ENCODE measurements at places on chromosomes 7 and 10.

DNA sequence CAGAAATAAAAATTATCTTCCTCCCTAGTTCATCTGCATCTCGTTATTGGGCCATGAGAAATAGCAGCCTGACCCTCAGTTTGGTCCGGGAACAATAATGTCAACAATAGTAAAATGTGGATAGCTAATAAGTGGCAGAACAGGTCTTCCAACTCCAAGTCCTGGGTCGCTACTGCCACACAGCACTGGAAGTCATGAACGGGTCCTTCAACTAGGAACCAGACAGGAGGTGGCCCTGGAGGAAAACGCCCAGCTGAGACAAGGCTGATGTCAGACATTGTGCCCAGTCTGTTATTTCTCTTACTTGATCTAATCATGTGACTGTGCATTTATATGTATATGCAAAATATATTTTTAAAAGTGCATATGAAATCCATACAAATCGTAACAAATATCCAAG, 51.8 kb downstream of the PYROXD2 start:
- DNase-seq, result no peak

DNA sequence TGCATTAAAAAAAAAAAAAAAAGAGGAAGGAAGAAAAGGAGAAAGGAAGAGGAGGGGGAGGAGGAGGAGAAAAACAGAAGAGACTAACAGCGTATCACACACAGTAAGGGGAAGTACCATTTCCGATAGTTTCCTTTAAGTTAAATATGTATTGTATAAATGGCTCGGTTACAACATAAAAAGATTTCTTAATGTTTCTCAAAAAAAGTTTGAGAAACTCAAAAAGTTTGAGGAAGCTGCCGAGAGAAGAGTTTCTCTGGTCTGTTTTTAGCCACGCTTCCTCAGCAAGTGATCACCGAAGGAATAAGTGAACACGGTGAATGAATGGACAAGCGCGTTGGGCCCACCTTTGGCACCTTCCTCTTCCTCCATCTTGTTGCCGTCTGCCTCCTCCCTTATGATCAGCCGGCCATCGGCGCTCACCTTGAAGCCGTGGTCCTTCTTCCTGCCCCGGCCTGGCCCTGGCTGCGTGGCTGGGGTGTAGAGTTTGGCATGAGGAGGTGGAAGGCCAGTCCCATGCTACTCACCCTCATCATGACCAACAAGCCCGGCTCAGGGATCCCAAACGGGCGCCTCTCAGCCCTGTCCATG, 31.3 kb upstream of the FRAT2 start:
- no peak for DNase-seq

- DNase-seq, result no peak
Measured at GRCh38 chr7:95440394-95441038, 5.7 kb upstream of the PON2 start.

DNA sequence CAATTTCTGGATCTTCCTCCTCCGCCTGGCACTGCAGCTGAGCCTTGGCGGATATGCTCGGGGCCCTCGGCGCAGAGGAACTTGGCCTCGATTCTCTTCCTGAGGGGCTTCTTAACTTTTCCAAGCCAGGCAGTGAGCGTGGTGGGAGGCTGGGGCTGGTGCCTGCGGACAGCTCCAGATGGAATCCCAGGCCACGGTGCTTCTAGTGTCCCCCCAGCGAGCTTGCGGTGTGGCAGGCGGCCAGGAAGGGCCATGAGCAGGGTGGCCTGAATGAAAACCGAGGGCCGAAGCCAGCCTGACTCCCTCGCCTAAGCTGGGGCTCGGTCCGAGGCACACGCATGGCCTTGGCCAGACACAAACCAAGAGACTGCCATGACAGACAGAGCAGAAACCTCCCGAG, 31.3 kb downstream of the RCC1L start:
- DNase-seq, result no peak

- no peak for DNase-seq
Measured at GRCh38 chr10:77182803-77183202, 454.8 kb downstream of the KCNMA1 start.

- no peak for DNase-seq
Measured at GRCh38 chr10:4763513-4763912, 62.5 kb upstream of the AKR1E2 start.

DNA sequence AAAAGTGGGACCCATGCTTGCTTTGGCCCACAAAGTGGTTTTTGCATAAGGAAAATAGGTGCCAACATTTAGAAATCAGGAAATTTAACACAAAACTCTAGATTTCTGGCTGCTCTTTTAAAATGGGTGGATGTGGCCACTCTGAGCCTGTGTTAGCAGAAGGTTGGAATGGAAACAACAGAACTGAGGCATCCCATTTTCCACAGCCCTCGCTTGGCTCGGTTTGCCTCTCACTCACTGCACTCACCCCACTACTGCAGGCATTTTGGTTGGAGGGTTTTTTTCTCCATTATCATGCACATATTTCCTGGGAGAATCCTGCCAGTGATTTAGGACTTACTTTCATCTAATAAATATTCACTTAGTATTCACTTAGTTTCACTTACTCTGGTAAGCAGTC, 178.9 kb downstream of the BICC1 start:
- no peak for DNase-seq

Data from fibroblast of lung (primary cell).